Activated CD8-positive, alpha-beta memory T cell treated with anti-CD3 and anti-CD28 coated beads for 1 hour (primary cell): ENCODE measurements at places on chromosomes 5 and 9.

DNA sequence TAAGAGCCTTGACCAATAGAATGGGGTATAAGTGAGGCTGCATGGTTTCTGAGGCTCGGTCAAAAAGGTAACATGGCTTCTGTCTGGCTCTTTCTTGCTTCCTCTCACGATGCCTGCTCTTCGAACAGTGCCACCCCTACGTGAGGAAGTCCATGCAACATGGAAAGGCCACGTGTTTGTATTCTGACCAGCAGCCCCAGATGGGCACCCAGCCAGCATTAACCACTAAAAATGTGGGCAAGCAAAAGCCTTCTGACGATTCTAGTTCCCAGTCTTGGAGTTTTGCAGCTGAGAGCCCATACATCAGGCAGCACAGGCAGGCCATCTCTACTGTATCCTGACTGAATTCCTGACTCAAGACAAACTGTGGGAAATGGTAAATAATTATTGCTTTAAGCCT, 24.2 kb upstream of the NREP start:
- no peak for DNase-seq

DNA sequence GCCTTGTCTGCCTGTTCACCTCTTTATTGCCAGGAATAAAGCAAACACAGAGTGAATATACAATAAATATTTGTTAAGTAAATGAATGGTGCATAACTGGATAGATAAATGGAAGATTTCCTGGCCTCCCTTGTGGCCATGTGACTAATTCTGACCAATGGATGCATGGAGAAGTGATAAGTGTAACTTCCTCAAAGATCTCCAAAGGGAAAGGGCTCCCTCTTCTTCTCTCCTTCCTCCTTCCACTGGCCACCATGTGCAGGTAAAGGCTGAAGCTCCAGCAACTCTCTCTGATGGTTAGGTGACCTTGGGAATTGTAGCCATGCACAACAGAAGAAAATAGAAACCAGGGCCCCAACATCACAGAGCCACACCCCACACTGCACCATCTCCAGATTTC, 174.4 kb downstream of the EBF1 start:
- DNase-seq, result no peak

DNA sequence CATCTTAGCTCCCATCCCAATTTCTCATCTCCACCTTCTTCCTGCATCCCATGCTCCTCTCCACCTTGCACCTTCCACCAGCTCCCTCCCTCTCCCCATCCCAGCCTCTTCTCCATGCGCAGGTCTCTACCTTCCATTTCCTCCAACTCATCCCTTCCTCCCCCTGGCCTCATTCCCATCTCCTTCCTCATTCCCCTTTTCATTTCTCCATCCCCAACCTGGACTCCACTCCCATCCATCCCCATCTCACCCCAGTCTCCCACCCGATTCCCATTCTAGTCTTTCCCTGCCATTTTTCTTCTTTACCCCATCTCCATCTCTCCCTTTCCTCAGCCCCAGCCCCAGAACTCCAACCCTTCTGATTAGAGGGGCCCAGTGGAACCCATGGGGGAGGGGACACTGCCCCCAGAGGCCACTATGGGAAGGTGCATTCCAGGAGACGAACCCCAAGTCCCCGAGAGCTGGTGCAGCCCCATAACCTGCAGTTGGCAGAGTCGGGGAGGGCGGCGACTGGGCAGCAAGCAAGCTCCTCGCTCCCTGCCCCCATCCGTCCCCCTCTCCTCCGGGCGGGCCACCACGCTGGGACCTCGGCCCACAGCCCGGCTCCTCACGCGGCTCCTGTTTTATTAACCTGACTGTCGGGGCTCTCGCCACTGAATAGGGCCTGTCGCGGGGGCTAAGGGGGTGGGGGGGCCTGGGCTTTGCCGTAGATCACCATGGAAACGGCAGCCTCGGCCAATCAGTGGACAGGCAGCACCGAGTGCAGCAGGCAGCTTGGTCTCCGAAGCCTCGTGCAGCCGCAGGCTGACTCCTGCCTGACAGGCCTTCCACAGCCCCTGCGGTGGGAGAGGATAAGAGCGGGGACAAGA, 66.7 kb downstream of the PCDH1 start:
- no peak for DNase-seq

DNA sequence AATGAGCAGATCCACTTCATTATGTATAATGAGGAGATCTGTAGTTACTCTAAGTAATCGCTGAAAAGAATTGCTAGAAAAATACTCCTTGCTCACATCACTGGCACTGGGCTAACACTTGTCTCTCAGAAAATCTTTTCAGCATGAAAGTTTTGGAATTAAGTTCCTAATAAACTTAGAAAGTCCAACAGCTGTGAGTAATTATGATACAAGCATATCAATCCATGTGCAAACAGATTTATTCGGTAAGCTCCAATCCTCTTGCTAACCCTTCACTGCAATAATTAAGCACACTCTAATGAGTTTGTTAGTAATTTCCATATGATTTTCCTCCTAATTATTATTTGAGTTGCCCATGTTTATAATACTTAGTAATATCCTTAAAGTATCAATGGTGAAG, 652.6 kb upstream of the WWC1 start:
- DNase-seq, result no peak

DNA sequence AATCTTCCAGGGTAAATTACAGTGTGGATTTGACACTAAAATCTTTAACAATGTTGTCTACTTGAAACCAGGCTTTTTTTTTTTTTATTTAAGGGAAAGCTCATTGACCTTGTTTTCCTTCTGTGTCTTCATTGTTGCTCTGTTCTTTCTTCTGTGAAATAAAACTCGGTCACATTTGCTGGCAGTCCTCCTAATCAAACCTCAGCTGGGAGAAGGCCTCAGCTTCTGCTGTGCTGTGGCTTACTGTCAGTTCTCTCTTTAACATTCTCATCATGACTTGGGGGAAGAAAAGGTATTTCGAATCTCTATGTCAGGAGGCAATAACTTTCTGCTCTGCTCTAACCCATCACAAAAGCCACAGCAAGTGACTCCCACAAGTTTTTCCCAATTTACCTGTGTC, 268.9 kb downstream of the ZNF608 start:
- no peak for DNase-seq

DNA sequence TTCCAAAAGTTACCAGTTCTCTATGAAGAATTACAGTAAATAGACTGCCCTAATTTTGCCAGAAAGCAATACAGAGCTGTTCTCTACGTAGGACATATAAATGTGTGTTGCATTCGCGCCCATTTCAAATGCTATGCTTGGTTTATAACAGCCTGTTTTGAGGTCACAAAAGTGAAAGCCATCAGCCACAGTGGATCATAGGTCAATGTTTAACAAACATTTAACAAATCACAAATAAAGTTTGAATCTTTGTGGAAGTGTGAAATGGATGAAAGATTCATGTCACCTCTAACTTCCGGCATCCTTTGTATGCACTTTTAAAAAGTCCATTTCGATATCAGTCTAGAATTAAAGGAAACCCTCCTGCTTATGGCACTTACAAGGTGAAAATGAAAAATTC, 371.3 kb downstream of the GLIS3 start:
- no peak for DNase-seq

GRCh38 chr5:95070866-95071265, 214.0 kb downstream of the MCTP1 start:
- DNase-seq, result no peak

- no peak for DNase-seq
Observed at GRCh38 chr5:33662722-33663427, 222.1 kb downstream of the TARS1 start.

DNA sequence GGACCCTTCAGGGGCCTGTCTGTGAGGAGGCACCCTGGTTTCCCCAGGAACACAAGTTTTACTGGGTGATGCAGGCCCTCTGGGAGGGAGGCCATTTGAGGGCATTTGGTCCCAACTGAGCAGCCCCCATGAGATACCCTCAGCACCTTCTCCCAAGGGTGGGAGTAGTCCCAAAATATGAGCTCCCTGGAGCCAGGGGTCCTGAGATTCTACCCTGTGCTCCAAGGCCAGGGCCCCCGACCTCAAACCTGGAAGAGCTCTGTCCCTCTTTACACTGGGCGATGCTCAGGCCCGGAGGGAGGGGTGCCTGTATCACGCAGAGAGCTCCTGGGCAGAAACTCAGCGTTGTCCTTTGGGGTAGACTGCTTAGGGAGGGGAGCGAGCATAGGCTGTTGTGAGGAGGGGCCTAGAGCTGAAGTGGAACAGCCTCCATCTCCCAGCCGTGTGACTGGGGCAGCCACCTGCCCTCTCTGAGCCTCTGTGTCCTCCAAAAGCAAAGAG, 64.0 kb upstream of the SYNPO start:
- DNase-seq, result no peak

- DNase-seq, result no peak
Observed at GRCh38 chr5:11801061-11801460, 103.2 kb downstream of the CTNND2 start.

GRCh38 chr9:121885345-121885901, 207.7 kb downstream of the TTLL11 start:
- DNase-seq, result no peak

DNA sequence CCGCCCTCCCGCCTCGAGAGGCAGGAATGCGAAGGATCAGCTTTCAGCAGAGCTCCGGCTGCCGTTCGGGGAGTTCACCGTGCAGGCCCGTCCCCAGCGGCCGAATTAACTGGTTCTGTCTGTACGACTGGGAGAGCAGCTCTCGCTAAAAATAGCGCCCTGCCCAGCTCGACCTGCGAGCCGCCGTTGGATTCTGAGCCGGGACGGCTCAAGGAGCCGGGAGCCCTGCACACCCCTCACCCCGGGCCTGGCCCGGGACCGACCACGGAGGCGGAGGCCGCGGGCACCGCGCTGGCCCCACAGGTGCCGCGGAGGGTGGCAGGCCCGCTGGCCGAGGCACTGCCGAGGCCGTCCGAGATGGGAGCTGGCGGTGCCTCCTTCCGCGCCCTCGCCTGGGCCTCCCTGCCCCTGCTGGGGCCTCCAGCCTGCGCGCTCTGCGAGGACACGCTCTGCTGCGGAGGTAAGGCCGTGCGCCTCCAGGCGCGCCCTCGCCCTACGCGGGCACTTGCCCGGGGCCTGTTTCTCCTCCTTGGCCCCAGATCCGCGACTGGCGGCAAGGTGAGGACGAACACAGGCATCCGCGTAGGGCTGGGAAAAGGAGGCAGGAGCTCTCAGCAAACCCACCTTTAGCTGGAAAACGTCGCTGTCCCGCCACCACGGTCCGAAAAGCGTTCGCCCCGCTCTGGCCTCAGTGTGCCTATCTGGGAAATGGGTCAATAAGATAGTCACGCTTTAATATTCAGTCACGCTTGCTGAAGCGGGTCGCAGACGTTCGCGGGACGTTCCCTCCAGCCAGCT, 53.1 kb upstream of the DAB2IP start:
- no peak for DNase-seq

DNA sequence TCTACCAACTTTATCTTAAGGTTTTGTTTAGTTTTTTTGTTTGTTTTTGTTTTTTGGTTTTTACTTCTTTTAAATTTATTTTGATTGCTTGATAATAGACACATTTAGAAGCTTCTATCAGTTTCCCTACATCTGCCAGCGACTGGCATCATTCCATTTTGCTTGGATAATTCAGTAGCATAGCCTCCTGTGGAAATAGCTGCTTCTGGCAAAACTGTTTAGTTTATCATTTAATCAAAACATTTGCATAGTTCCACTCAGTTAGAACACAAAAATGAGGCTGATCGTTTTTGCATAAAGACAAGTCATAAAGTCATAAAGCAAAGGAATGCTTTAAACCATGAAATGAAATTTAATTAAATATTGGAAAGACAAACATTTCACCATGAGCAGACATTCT, 133.7 kb upstream of the NFIL3 start:
- DNase-seq, result no peak

- no peak for DNase-seq
Observed at GRCh38 chr5:160033546-160034252, 24.8 kb downstream of the TTC1 start.

GRCh38 chr9:5971740-5972139, 43.7 kb downstream of the RANBP6 start:
- DNase-seq, result no peak

DNA sequence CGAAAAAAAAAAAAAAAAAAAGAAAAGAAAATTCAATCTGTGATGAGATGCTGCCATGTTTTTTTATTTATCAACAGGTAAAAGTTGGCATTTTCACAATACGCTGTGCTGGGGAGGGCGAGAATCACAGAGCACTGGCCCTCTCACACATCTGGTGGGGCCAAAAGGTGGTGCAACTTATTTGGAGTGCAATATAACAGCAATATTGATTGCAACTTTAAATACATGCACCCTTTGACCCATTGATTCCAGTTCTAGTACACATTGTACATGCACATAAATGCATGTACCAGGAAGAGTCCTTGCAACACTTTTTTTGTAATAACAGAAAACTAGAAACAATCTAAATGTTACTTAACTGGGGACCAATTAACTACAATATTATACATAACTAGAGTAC, 159.1 kb downstream of the DAB2IP start:
- no peak for DNase-seq
